ENCODE measurements at places on chromosomes 11 and 22.

DNA sequence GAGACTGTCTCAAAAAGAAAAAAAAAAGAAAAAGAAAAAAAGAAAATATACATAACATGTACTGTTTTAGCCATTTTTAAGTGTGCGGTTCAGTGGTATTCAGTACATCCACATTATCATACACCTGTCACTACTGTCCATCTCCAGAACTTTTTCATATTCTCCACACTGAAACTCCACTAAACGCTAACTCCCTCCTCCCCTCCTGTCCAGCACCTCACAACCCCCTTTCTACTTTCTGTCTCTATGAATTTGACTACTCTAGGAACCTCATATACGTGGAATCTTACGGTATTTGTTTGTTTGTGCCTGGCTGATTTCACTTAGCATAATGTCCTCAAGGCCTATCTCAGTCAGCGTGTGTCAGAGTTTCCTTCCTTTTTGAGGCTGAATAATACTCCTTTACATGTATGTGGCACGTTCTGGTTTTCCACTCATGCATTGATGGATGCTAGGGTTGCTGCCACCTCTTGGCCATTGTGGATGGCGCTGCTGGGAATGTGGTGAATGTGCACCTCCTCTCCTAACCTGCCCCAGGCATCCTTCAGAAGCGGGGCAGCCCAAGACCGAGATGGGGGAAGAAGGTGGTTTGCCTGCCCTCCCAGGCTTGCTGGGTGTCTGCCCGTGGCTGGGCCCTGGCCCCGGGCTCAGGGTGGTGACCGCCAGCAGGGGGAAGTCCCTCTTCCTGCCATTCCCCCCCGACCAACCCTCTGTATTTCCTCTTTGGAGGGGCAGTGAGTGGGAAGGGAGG lies 60.5 kb downstream of the BCR start:
- DNase-seq: no peak

GRCh38 chr11:61785837-61786402 lies 6.5 kb downstream of the TMEM258 start:
- DNase-seq: no peak

- DNase-seq: no peak
Measured at GRCh38 chr11:34298871-34299270, 58.9 kb downstream of the ABTB2 start.

DNA sequence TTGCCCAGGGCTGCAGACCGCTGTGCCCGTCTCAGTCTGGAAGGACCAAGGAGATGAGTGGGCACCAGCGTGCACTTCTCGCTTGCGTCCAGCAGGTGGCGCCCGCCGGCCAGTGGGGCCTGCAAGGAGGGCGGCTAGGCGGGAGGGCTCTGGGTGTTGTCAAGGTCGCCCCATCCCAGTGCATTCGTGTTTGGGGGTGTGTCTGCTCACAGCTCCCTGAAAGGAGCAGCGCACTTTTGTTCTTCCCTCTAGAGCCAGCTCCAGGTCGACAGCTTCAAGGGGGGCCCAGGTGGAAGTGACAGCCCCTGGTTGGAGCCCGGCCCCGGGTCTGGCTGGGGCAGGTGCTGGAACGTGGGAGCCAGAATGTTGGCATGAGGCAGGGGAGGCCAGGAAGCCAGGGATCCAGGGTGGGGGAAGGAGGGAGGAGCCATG lies 23.4 kb upstream of the MPPED1 start:
- DNase-seq: peak; percentile 38

DNA sequence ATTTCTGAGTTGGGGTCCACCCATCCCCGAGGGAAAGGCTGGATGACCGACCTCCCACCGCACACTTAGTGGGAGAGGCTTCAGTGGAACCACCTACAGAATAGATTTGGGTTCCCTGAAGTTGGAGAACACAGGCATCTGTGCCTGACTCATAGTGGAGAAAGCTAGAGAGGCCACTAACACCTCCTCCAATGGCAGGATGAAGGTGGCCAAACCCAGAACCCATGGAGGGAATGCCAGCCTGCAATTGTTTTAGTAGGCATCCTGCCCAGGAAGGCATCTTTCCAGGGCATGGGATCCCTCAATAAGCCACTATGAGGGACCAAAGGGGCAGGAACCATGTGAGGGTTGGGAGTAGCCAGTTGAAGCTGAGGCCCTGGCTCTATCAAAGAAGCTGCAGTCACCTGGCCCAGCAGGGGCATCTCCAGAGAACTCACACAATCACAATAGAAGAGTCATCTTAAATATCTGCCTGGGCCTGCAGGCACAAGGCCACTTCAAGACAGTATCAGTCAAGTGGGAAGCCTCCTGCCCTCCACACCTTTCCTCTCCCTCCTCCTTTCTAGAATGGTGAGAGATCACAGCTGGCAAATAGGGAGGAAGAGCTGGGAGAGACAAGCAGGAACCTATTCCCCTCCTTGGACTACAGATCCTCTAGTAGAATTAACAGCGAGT lies 124.1 kb upstream of the CSNK2A3 start:
- DNase-seq: peak; percentile 22

DNA sequence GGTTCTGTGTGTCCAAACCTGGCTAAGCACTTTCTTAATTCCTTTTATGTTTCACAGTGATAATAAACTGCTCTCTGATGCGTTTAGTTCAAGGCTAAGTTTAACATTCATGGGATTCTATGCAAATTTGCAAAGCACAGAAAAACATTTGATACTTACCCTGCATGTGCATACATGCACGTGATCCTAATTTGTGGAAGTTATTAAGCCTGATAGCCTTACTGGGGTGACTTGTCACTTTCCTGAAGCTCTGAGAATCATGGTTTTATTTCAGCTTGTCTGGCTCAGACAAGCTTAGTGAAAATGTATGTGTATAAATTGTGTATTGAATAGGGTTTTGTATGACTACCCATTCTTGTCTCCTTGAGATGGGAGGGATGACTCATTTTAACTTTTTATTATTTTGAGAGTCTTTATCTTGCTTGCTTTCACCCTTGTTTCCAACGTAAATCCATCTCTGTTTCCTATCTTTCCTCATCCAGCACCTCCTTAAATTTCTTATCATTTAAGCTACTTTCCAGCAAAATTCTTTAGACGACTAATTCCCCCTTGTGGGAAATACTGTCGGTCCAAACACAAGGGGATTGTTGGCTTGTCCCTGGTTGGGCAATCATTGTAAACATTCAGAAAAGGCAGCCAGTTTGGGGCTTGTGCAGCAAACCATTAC lies 167.1 kb downstream of the C11orf91 start:
- no peak for DNase-seq

GRCh38 chr11:45455536-45455935 lies 169.4 kb upstream of the SYT13 start:
- no peak for DNase-seq

- no peak for DNase-seq
Measured at GRCh38 chr11:60482361-60482760, 10.2 kb upstream of the MS4A12 start.

GRCh38 chr22:48953830-48954229 lies 873.8 kb downstream of the BRD1 start:
- DNase-seq: no peak

DNA sequence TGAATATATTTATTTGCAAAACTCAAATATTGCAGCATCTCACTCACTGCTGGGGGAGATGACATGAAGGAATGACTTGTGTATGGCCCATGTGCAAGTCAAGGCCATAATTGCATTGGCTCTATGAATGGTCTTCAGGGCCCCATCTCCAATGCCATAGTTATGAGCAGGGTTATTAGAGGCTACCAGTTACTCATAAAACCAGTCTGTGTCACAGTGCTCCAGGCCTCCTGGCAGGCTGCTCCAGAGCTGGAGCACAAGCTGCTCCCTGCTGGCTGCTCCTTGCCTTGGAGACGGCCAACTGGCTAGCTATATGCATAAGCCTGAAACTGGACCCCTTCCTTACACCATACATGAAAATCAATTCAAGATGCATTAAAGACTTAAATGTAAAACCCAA lies 145.7 kb downstream of the TRPC6 start:
- DNase-seq: no peak

- no peak for DNase-seq
Measured at GRCh38 chr11:67022961-67023956, at the start of gene SYT12. SYT12 (plus strand) TSS chr11:67023134; CDS start chr11:67030145, 7,011 bp downstream.

GRCh38 chr22:37282385-37282677 lies at the start of gene CYTH4:
CYTH4 (plus strand) TSS chr22:37282508; CDS start chr22:37282570, 62 bp downstream.
- no peak for DNase-seq

DNA sequence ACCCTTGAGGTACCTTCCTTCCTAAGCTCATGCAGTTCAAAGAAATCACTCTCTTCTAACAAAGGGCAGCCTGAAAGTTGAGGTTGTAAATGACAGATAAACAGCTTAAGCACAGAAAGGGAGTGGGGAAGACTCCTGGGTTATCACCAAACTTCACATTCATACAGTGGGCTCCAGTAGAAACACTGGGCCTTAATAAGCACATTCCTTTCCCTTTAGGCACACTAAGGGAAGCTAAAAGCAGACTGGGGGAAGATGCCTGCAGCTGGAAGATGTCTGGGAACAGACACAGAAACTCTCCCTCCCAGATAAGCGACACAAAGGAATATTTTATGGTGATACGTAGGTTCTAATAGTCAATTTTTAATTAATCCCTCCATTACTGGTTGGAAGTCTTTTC lies 350.3 kb upstream of the MPPED2 start:
- DNase-seq: no peak

DNA sequence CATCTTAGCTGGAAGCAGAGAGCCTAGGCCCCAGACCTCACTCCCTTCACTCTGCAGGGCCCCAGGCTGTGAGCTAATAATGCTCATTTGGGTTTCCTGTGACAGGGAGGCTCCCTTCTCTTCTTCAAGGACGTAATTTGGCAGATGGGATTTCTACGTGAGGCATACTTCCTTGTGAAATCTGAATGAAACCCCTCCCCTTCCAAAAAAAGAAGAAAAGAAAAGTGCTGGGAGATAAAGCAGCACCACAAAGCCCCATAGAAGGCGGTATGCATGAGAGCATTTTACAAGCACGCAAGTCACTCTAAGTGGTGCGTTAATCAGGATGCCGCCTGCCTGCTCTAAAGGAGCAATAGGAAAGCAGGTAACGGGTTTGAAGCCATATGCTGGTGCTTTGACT lies 5.7 kb downstream of the P2RX3 start:
- no peak for DNase-seq

GRCh38 chr11:8055091-8055835 lies 25.7 kb upstream of the TUB start:
- DNase-seq: no peak

DNA sequence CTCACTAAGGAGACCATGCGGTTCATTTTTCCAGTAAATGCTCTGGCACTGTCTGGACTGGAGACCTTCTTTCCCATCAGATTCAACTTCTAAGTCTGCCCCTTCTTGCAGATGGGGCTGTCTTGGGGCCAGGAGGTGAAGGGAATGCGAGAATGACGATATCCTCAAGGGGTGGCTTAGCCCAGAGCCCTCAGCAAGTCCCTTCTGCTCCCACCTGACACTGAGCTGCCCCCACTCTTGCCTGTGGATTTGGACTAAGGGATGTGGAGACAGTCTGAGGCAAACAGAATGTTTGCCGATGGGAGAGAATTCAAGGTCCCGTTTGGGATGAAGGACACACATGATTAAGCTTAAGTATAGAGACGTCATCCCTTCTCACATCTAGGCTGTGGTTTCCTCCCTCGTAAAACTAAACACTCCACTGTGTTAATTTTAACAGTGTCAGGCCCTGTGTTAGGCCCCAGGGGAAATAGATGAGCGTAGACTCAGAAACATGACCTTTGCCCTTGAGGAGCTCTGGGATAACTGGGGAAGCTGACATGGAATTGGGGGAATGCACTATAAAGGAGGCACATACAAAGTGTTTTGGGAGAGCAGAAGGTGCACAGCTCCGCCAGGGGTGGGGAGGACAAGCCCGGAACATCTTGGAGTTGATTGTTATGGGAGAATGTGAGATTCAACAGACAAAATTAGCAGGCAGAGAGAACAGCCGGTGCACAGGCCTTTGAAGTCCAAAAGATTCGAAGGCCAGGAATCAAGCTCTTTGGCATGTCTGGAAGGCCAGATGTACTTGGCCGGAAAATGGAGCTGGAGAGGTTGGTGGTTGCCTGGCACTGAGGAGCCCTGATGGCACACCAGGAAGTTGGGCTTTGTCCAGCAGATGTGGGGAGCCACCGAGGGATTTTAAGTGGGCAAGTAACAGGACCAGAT lies 71.6 kb downstream of the ST3GAL4 start:
- DNase-seq: peak; percentile 19

GRCh38 chr11:123391646-123392348 lies 38.3 kb upstream of the GRAMD1B start:
- DNase-seq: no peak

GRCh38 chr11:18366286-18366685 lies 28.1 kb upstream of the LDHA start:
- no peak for DNase-seq

- DNase-seq: peak; percentile 3
Measured at GRCh38 chr11:35593143-35593542, 25.1 kb upstream of the FJX1 start.

- DNase-seq: no peak
Measured at GRCh38 chr11:122146475-122146874, 30.5 kb upstream of the BLID start.

DNA sequence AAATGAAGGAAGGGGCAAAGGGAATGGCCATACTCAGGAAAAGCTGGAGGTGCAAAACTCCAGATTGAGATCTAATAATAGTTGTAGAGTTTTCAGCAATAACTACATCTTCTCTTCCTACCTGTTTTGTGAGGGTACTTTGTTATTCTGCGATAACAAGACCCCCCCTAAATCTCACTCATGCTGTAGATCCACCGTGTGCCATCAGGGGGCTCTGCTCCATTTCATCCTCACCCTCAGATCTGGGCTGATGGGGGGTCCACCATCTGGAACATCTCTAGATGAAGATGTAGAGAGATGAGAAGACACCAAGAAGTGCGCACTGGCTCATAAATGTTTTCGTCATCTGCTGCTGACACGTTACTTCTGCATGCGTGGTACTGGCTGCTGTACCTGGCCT lies 135.9 kb upstream of the KIRREL3 start:
- no peak for DNase-seq

DNA sequence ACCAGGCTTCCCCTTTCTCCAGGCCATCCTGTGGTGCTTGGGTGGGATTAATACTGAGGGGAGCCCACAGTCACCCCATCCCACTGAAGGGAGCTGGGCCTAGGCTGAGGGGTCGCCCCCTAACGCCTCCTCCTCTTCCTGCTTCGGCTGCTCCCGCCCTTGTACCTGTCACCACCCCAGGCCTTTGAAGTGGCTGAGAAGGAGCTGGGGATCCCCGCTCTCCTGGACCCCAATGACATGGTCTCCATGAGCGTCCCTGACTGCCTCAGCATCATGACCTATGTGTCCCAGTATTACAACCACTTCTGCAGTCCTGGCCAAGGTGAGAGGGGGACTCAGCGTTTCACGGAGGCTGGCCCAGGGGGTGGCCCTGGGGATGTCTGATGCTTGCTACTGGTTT lies 6.1 kb downstream of the MICALL1 start:
- no peak for DNase-seq

- peak; percentile 82 for DNase-seq
Measured at GRCh38 chr11:9568854-9569587, 4.4 kb upstream of the WEE1 start.

- no peak for DNase-seq
Measured at GRCh38 chr11:119100994-119101758, 477 bp downstream of the DPAGT1 start.

Measured in NCI-H2029 (cell line).